Stimulated activated naive CD4-positive, alpha-beta T cell treated with Interleukin-2 at 50 U/mL for 16 hours (primary cell): ENCODE measurements at places on chromosomes 1 and 21.

DNA sequence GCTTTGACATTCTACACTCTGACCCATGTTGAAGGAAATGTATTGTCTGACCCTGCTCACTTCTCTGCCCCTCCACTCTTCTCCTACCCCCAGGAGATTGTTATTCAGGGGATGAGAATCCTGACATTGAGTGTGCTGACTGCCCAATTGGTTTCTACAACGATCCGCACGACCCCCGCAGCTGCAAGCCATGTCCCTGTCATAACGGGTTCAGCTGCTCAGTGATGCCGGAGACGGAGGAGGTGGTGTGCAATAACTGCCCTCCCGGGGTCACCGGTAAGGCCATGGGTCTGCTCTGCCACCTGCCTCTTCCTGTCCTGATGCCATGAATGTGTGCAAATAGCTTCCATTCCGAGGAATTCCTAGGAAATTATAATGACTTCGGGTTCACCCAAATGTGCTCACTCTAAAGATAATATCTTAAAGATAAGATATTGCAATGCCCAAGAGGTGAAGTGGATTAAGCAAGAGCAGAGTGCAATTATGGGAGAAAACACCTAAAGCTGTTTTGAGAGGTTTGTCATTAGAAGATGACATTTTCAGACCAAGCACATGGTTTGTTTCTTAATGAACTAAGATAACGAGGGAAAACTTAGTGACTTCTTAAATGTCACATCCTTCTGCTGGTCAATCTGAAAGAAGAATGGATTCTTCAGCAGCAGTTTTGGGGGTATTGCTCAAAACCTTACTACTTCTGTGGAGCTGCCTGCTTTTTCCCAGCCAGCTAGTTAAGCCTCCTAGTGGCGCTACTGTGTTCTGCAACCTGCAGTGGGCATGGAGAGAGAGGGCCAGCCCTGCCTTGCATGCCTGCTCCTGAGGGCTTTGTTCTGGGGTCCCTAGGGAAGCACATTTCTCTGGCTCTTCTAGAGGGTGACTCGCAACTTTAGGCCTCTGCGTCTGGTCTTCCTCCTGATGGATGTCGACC is 41.6 kb downstream of the LAMC2 start:
- no peak for DNase-seq

GRCh38 chr21:45415188-45415942 is 10.4 kb downstream of the COL18A1 start:
- no peak for DNase-seq

GRCh38 chr1:213135572-213135971 is 84.5 kb downstream of the RPS6KC1 start:
- DNase-seq = no peak

DNA sequence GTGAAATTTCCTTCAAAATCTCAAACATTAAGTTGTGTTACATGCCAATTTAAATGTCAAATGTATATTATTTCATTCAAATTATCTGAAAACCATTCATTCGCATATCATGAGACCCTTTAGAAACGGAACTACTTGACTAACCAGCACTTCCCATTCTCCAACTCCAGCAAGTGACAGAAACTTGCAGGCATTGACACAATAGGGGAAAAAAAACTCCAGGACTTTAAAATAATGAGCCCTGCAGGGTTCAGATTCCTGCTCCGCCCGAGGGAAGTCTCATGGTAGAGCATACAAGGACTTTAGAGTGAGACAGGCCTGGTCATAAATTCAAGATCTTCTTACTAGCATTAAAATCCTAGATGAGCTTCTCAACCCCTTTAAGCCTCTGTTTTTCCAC is 138.9 kb downstream of the NR5A2 start:
- DNase-seq = no peak

- no peak for DNase-seq
Measured at GRCh38 chr1:16924919-16925477, 3.3 kb downstream of the CROCC start.
